Activated CD4-positive, alpha-beta T cell treated with anti-CD3 and anti-CD28 coated beads, Interleukin-2, amount 50 U/mL, for 1 hour (primary cell): ENCODE measurements at places on chromosomes 3 and 15.

- DNase-seq: no peak
Observed at GRCh38 chr3:152885076-152885475, 50.1 kb downstream of the P2RY1 start.

DNA sequence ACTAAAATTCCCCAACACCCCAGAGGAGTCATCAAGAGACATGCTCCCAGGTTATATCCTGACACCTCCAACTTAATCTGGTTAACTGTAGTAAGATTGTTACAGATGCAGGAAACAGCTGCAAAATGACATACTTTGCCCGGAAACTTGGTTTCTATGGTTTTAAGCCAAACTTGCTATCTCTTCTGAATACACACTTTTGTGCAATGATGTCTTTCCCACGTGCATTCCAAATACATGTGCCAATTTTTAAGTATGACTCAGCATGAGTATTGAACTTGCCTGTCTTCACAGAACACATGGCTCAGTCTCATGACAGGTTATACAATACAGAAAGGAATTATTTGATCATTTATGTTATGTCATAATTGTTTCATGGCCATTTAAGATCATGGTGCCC is 207.0 kb upstream of the DCBLD2 start:
- no peak for DNase-seq

DNA sequence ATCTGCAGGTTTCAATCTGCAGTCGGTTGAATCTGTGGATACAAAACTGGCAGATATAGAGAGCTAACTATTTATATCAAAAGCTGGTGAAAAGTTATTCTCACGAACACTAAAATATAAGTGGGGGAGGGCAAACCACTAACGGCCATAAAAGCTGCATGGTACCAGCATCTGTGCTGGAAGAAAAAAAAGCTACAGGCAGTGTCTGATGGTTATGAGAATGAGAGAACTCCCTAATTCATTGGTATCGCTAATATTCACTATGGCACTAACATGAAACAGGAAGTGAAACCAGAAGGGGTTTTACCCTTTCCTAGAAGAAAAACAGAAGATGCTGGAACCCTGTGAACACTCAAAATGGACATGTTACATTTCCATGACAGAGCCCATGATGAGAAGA is 15.9 kb downstream of the CEP70 start:
- no peak for DNase-seq

DNA sequence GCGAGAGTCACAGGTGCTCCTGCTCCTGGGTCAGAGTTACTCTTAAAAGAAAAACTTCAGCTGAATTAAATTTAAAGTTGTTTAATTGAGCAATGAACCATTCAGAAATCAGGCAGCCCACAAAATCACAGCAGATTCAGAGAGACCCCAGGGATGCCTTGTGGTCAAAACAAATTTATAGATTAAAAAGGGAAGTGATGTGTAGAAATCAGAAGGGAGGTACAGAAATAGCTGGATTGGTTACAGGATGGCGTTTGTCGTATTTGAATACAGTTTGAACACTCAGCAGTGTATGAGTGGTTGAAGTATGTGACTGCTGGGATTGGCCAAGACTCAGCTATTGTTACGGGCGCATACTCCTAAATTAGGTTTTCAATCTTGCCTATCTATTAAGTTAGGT is 58.6 kb downstream of the UACA start:
- DNase-seq: no peak

GRCh38 chr15:45884289-45884688 is 249.5 kb downstream of the SQOR start:
- DNase-seq: no peak

DNA sequence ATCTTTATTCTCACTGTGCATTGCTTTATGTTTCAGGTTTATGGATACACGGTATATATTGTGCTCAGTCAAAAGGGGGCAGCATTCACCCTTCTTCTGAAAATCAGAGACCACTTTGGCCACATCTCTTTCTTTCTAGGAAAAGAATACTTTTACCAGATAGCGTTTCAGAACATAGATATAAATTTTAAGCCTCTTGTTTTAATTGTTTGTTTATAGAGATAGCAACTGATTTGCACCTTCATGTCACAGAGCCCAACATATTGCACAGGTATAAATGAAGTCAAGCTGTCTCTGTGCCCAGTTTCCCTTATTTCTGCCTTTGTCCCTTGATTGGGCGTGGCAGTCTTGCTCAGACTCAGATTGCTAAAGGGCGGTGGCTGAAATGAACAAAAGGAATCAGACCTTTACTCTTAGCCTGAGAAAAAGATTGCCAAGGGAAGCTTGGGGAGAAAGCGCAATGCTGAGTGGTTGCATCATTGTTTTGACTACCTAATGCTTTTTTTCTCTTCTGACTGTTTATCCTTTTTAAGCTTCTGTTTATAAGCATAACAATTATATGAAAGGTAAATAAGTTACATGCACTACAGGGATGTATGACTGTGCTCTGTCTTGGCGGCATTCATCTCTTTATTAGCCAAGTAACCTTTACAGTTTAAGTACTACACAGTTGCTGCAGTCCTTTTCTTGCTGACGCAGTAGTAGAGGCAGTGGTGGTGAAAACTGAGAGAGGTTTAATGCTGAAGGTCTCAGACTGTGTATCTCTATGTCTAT is 70.8 kb upstream of the ZBTB20 start:
- no peak for DNase-seq

DNA sequence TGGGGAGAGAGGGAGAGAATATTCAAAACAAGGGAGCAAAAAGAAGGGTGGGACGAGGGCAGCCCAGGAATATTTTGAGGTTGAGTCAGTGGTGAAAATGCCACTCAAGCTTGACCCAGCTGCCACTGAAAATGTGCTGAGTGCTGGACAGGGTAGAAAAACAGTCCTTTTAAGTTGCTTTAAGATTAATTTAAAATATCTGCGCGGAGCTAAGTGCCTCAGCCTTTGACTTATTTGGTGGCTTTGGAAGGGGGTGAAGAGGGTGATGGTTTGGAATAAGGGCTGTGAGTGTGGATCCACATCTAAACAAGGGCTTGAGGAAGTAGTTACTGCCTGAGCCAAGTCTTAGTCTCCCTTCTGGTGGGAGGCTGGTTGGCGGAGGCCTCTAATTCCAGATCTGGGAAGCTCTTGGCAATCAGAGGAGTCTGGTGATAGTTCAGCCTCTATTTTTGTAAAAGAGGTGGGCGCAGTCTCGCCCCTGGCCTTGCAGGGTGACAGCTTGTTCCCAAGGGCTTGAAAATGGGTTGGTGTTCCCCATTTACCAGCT is 280.8 kb upstream of the ROPN1 start:
- DNase-seq: no peak
